Fibroblast of the conjunctiva (primary cell): ENCODE measurements at places on chromosomes 16 and 17.

DNA sequence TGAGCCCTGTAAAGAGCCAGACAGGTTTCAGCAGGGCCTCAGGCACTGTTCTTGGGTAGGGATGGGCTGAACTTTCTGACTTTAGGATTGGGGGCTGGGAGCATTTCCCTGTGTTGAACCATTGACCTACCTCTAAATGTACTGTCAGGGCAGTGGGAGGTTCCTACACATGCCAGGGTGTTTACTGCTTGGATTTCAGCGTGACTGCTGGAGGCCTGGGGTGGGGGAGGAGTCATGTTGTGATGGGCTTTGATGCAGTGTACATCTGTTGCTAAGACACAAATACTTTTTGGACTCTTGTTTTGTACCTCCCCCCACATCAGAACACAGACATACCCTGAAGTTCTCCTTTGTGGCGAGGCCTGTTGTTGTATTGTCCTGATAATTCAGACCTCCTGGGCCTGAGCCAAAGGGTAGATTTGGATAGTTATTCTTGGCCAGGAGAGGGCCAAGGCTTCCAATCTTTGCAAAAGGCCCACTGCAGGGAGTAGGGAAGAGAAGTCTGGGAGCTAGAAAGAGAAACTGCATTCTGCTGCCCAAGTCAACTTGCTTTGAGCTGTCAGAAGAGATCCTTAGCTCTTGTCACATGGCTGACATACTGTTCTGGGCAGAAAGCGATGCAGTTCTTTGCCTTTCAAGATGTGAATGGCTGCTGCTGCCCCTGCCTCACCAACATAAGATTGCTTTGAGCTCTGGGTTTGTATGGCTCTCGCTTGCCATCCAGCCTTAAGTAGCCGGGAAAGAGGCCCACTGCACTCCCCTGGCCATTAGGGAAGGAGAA is 3.7 kb downstream of the NFE2L1 start:
- peak; percentile 95 for DNase-seq

DNA sequence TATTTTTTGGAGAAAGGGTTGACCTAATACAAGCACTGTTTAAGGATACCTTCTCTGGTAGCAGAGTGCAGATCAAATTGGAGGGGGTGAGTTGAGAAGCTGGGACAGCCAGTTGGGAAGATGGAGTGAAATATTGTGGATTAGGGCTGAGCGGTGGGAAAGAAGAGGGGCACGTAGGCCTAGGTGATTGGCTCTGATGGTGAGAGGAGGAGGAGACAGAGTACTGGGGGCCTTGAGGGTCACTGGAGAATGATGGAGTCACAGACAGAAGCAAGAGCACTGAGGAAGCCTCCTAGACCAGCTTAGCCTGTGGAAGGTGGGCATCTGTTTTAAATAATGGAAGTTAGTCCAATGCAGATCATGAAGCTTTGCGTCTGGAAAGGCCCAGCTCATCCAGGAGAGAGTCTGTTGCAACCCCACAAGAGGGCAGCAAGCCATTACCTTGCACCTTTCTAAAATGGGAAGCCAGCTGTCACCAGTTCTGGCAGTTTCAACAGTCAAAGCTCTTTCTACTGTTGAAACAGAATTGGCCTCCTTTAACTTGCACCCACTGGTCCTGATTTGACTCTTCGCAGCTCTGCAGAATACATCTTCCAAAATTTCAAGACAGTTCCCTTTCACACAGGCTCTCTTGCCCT is 11.8 kb downstream of the SLC9A5 start:
- no peak for DNase-seq

GRCh38 chr17:61420052-61420451 is 20.4 kb downstream of the TBX2 start:
- DNase-seq = no peak

- no peak for DNase-seq
Observed at GRCh38 chr16:68737730-68738629, 888 bp downstream of the CDH1 start.

GRCh38 chr17:34068571-34068970 is 186.5 kb upstream of the CCL2 start:
- no peak for DNase-seq

GRCh38 chr17:76452660-76453430 is at the start of gene UBE2O:
Gene UBE2O, minus strand, starts transcription at chr17:76453152. Its CDS starts 11 bp downstream, at chr17:76453141.
- peak; percentile 63 for DNase-seq

DNA sequence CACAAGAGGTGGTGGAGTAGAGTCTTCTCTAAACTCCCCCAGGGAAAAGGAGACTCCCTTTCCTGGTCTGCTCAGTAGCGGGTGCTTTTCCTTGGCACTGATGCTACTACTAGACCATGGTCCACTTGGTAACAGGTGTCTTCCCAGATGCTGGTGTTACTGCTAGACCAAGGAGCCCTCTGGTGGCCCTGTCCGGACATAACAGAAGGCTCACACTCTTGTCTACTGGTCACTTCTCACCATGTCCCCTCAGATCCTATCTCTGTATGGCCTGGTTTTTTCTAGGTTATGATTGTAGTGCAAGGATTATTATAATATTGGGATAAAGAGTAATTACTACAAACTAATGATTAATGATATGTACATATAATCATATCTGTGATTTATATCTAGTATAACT is 49.7 kb upstream of the ARL4D start:
- DNase-seq = no peak

DNA sequence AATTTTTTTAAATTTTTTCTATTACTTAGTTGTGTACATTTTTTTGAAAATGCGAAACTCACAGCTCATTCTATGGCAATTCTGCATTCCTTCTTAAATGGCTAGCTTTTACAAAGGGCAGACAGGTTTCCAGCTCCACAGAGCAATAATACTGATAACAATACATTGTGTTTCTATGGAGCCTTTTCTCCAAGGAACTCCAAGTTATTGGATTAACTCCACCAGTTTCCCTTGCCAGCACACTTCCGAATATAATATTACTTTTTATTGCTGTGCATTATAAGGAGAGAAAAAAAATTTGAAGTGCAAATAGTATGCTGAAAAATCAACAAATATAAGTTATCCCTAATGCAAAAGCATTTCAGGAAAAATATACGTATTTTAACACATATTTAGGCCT is 127.5 kb upstream of the PSMD7 start:
- DNase-seq = no peak

DNA sequence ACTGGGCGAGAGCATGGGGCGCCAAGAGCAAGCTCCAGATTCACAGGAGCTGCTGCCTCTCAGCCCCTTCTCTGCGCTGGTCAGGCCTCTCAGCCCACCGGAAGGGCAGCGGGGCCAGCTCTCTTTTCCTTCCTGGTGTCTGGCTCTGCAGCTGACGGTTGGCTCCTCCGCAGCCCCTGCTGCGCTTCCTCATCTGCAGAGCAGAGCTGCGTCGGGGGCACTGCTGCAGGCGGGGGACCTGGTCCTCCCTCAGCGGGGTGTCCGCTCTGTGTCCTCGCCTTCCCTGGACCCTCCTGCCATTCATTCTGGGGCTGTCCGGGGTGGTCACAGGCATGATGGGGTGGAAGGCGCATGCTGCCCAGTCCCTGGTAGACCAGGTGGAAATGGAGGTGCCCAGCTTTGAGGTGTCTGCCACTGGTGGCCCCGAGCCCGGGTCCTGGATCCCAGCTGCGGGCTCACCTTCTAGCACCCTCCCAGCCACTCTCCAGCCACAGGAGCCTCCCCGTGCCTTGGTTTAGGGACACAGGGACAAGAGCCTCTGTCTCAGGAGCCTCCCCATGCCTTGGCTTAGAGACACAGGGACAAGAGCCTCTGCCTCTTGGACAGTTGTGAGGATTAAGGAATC is 84.8 kb downstream of the IRF8 start:
- DNase-seq = no peak

DNA sequence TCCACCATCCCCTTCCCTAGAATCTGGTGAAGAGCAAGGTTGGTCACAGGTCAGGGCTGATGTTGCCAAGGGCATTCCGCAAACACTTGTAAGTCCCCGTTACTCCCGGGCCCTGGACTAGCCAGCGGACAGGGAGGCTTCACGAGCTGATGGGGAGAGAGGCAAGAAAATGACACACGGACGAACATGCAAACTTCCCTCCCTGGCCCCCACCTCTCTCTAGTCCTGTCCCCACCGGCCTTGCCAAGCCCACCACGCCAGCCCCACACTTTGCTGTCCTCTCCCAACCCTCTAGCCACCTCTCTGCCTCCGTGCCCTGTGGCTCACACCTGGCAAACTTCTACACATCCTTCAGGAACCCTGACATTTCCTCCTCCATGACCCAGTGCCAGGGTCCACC is 54.8 kb downstream of the RPH3AL start:
- DNase-seq = no peak

- no peak for DNase-seq
Observed at GRCh38 chr16:27792486-27793248, 242.7 kb downstream of the KATNIP start.

DNA sequence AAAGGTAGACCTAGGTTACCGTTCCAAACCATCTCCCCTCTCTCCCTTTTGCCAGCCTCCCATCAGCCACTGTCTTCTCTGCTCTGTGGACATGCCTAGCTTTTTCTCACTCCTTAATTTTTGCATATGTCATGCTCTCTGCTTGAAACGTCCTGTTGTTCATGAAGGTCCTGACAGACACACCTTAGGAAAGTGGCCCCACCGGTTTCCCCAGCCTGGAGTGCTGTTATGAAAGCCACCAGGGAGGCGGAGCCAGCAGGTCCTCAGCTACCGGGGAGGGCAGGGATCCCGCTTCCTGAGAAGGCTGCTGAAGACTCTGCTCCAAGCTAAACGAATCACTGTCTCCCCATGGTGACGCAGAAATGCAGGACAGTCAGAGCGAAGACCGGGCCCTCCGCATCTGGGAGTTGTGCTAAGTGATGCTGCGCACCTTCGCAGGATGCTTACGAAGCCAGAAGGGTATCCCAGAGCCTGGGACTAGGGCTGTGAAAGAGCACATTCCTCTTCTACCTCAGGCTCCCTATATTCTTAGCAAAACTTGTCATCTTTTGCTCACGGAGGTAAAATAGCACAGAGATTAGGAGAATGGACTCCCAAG is 2.3 kb upstream of the SLC16A11 start:
- no peak for DNase-seq

- no peak for DNase-seq
Observed at GRCh38 chr16:88012360-88012759, 61.1 kb downstream of the BANP start.

GRCh38 chr17:33205552-33205951 is 87.5 kb downstream of the ASIC2 start:
- no peak for DNase-seq
